ENCODE measurements at places on chromosomes 12 and 14.
A peak's percentile ranks its signal among the peaks of the same experiment; 100 is the strongest.

DNA sequence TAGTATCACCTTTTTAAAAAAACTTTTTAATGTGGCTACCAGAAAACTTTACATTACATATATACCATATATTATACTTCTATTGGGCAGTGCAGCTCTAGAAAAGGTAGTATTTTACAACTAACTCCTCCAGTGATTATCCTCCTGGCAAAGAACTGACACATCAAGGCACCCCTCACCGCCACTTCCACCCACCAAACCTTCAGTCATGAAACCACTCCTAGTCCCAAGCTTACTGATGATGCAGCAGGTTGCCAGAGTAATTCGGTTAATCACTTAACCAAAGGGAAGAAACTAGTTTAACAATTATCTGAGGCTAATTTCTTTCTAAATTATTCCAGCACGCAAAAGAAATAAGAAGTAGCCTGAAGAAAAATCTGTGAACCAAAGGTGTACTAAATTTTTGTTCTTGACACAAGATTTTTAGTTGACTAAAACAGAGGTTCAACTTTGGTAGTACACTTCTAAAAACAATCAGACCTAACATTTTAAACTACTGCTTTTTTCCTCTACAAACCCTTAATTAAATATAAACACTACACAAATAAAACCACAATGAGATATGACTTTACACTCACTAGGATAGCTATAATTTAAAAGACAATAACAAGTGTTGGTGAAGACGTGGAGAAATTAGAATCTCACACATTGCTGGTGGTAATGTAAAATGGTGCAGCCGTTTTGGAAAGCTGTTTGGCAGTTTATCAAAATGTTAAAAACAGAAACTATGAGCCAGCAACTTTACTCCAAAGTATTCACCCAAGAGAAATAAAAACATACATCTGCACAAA is 16.7 kb downstream of the SPPL3 start:
- DNase-seq = no peak

DNA sequence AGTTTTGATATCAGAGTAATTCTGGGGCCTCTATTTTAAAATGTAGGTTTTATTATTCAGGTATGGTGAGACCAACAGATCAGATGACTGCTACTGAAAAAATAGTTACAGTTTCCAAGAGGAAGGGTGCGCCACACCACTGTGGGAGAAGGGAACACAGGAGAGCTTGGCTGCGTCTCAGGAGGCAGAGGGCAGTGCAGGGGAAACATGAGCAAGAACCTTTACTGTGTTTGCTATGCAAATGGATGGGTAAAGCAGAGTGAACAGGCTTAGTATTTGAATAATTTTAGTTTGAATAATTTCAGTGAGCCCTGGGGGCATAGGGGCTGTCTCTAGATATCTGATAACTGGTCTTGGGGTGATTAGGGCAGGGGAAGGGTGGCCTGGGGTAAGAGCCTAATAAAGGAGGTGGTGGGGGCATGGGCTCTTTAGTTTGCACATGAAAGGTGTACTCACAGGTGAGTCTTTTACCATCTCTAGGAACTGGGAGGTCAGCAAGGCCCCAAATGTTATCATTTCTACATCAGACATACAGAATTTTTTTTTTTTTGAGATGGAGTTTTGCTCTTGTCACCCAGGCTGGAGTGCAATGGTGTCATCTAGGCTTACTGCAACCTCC is 196.8 kb upstream of the NEDD1 start:
- no peak for DNase-seq

DNA sequence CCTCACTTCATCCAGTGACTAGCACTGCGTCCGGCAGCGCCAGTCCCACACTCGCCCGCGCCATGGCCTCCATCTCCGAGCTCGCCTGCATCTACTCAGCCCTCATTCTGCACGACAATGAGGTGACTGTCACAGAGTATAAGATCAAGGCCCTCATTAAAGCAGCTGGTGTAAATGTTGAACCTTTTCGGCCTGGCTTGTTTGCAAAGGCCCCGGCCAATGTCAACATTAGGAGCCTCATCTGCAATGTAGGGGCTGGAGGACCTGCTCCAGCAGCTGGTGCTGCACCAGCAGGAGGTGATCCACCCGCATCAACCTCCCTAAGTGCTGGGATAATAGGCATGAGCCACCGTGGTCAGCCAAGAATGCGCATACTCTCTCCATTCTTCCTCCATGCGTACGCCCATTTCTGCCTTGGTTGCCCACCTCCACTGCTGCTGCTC is 59.9 kb downstream of the IRF2BPL start:
- DNase-seq = no peak

GRCh38 chr12:132558042-132558856 is 52.1 kb downstream of the LRCOL1 start:
- DNase-seq = no peak

- DNase-seq = no peak
These were observed 30.3 kb downstream of the SCN8A start for GRCh38 chr12:51621156-51621922.

- DNase-seq = no peak
These were observed 279.3 kb upstream of the E2F7 start for GRCh38 chr12:77344651-77345050.

DNA sequence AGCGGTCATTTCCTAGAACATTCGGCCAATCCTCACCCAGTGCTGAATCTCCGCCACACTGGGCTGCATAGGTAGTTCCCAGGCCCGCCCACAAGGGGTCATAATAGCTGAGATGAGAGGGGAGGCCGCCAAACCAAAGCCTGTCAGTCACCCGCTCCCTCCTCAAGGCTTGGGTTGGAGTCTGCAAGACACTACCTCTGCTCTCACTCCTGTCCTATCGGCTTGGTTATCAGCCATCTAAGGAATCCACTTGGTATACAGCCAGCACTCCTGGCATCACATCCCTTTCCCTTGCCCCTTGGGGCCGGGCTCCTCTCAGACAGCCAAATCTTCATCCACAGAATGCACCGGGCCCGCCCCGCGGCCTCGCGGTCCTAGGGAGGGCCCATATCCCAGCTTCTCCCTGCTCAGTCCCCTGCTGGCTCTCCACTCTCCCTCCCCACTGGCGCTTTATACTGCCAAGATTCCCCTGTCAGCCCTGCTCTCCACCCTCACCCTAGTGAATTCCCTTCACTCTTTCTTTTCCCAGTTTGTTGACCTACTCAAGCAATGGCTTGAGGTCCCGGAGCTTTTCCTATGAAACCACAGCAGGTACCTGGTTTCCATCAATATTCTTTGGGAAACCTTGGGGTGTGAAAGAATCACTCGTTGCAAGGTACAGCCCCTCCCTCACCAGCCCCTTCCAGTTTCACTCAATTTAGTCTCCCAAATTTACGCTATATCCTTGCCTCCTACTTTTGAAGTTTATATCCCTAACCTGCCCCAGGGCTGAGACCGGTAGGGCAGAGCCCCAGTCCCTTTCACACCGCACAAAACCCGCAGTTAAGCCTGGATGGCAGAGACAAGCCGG is 1.4 kb downstream of the IFFO1 start:
- DNase-seq = peak; percentile 51

GRCh38 chr12:45504316-45505010 is 225.0 kb upstream of the ARID2 start:
- DNase-seq = no peak

DNA sequence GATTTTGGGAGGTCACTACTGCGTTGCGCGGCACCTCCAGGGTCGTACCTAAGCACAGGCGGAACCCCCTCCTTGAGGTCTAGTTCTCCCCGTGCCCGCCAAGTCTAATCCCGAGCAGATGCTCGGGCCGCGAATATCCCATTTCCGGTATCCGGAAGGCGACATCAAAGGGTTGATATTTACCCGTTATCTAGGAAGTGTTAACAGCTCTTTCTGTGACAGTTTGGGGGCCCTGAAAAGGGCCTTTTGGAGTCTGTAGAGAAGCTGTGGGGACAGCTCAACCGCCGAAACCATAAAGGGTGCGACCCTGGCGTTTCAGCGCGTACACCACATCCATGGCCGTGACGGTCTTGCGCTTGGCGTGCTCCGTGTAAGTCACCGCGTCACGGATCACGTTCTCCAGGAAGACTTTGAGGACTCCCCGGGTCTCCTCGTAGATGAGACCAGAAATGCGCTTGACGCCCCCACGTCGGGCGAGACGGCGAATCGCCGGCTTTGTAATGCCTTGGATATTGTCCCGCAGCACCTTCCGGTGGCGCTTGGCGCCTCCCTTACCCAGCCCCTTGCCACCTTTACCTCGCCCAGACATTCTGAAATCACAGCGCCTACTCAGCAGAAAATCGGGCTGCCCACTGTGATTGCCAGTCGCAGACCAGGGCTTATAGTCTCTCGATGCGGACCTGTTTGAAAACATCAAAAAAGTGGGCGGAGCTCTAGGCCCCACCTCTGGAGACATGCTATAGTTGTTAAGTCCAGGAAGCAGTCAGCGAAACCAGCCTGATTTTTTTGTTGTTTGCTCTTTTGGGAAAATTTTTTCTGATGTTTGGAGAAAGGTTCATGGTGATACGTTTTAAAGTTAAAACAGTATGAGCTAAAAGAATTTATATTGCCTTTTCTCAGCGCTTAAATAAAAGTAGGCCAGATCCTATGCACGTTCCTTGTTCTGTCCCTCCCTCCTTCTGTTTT is 32.5 kb downstream of the WBP11 start:
- peak; percentile 81 for DNase-seq

- peak; percentile 91 for DNase-seq
These were observed 1.8 kb downstream of the OTOGL start for GRCh38 chr12:80101126-80101525.

GRCh38 chr12:84397263-84397662 is 515.3 kb downstream of the SLC6A15 start:
- no peak for DNase-seq

- no peak for DNase-seq
These were observed 4.0 kb upstream of the SLC22A17 start for GRCh38 chr14:23356662-23357061.

DNA sequence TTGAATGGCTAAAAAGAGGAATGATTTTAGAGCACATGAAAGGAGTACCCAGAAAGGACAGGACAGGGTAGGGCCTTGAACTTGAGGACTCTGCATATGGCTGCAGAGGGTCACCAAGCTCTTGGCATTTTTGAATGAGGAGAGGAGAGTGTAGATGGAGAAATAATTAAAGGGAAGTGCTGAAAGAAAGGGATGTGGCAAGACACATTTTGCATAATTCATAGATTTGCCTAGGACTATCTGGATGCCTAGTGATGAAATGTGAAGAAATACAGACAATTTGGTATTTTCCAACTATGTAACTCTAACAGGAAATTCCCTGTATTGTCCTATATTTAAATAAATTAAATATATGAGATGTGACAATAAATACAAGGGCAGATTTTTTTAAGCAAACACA is 27.5 kb upstream of the MDM1 start:
- no peak for DNase-seq

DNA sequence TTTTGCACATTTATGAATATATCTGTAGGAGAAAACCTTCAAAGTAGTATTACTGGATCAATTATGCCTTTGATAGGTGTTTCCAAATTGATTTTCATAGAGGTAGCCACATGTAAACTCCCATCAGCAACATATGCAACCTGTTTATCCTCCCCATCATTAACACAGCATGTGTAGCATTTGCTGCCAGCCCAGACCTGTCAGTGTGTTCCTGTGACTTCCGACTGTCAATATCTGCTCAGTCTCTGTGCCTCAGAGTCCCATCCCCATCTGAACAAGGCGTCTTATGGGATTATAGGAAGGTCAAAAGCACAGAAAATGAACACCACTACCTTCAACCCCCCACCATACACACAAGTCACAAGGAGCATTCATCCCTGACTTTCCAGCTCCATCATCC is 9.5 kb upstream of the CAPRIN2 start:
- no peak for DNase-seq

DNA sequence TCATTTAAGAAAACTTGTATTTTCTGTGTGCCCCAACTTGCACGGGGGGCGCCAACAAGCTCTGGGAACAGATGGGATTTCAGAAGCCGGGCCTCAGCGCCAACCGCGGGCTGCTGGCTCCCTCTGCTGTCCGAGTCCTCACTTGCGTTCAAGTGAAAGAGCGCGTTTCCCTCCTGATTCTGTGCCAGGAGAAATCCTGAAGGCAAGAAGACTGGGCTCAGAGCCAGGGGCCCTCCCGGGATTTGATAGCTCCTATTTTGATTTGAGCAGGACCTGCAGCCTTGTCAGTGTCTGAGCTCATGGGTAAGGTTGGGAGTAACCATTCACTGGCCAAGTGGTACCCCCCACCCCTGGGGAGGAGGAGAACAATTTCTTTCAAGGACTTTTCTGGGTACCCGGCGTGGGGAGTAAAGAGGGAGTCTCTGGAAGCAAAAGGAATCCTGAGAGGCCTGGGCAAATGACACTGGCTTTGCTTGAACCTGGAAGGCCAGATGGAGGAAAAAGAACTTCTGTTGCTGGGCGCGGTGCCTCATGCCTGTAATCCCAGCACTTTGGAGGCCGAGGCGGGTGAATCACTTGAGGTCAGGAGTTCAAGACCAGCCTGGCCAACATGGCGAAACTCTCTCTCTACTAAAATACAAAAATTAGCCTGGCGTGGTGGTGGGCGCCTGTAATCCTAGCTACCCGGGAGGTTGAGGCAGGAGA is 179.0 kb upstream of the RGS6 start:
- DNase-seq = peak; percentile 94

DNA sequence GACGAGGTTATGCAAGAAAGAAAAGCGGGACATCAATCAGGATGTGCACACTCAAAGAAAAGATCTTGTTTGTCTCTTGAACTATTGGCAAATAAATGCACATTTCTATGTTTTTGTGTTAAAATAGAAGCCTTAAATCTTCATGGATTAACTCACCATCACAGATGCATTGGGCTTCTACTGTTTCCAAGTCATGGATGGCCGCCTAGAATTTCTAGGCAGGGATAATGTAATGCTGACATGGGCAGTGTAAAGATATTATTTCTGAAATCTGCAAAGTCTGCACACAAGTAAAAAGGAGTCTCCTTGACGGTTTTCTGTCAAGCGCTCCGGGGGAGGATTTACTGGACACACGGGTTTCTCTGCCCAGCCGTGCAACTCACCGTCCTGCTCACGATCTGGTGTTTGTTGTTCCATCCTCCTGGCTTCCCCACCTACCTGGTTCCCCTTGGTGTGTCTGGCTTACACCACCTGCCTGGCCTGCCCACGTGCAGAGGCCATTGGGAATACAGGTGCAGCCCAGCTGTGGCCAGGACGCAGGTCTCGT is 103.3 kb upstream of the FZD10 start:
- DNase-seq = no peak

DNA sequence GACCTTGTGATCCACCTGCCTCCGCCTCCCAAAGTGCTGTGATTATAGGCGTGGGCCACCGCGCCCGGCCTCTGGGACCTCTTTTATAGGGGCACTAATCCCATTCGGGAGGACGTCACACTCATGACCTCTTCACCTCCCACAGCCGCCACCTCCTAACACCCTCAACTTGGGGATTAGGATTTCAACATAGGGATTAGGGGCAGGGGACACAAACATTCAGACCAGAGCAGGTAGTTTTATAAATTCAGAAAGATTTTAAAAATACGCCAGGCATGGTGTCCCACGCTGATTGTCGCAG is 49.4 kb downstream of the TPCN1 start:
- DNase-seq = no peak

DNA sequence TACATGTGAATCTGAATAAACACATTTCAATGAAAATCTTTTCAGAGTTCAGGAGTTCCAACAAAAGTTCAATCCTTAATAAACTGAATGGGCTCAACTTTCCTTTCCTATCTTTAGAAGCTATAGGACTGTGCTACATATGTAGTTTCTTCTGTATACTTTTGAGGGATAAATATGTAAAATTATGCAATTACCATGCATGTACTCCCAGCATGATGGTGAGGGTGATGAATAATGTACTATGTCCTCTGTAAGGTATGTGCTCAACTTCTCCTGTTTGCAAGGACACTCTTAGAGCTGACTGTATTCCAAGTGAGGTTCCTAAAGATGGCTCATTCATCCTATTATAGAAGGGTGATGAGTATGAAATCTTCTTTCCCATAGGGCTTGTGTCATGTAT is 15.5 kb downstream of the MBIP start:
- no peak for DNase-seq

All from DMS79 (cell line).